IPS DF 6.9 (cell line): ENCODE measurements at places on chromosomes 5 and 9.

DNA sequence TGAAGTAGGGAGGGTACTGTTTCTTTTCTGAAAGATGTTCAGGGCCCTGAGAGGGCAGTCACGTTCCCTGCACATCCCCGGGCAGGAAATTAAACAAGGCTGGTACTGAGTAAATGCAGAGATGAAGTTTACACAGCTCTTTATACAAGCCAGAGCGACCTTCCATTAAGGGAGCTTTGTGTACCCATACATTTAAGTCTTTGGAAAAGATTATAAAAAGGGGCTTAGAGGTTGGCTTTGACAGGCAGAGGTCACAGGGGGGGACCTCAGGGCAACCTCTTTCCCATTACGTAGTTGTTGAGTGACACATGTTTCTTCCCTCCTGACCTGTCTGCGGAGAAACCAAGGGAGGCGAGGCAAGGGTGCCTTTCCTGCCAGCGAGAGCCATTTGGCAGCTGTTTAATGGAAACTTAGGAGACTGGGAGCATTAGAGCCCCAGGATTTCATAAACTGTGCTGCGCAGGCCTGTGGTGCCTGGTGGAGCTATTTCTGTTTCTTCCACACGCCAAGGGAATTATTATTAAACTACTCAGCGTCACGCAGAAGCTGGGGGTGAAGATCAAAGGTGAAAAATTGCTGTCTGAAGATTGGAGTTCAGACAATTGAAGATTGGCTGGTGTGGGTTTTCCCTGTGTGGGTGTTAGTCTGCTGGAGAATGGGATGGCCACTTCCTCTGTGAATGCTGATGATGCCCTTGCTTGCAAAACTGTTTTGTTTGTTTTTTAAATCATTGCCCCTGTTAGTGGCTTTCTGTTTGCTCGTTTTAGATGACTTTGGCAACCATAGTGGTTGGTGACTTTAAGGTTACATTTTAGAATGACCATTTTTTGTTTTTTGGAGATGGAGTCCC is 3.2 kb upstream of the SMIM32 start:
- no peak for DNase-seq

GRCh38 chr9:38423973-38424843 is at the start of gene IGFBPL1:
Gene IGFBPL1, minus strand, starts transcription at chr9:38424454. Its CDS starts 30 bp downstream, at chr9:38424424.
- DNase-seq, result no peak

GRCh38 chr9:105138306-105138801 is 106.1 kb upstream of the SLC44A1 start:
- DNase-seq, result peak; percentile 57

GRCh38 chr9:133572821-133573361 is 36.3 kb downstream of the FAM163B start:
- no peak for DNase-seq

- DNase-seq, result no peak
Observed at GRCh38 chr9:33315371-33315770, 25.1 kb downstream of the NFX1 start.

DNA sequence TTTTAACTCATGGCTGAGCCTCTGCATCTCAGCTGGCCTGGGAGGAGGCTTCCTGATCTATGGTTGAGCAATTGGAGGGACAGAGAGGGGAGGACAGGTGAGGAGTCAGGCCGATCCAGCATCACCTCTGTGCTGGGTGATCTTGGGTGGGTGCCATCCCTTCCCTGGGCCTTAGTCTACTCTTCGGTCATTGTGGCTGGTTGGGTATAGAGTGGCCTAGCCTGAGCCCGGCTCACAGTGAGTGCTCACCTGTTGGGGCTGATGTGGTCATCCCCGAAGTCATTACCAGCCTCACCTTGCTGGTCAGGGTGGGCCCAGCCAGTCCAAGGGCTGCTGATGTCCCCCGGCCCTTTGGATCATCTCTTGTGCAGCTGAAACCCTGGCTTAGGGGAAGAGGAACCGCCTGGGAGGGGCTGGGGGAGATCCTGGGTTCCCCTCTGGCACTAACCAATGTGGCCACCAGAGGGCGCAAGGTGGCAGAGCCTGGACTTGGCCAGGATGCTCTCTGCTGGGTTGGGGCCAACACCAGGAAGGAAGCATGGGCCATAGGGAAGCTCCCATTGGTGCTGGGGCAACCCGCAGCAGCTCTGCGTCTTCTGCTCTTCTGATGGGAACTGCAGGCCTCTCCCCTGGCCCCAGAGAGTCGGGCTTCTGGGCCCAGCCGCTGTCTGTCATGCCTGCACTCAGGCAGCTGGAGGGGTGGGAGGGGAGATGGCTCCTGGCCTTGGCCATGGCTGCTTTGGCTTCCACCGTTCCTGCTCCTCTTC is 17.3 kb upstream of the ODF2 start:
- DNase-seq, result peak; percentile 83

- no peak for DNase-seq
Observed at GRCh38 chr9:113957821-113958341, 81.8 kb downstream of the ZNF618 start.

DNA sequence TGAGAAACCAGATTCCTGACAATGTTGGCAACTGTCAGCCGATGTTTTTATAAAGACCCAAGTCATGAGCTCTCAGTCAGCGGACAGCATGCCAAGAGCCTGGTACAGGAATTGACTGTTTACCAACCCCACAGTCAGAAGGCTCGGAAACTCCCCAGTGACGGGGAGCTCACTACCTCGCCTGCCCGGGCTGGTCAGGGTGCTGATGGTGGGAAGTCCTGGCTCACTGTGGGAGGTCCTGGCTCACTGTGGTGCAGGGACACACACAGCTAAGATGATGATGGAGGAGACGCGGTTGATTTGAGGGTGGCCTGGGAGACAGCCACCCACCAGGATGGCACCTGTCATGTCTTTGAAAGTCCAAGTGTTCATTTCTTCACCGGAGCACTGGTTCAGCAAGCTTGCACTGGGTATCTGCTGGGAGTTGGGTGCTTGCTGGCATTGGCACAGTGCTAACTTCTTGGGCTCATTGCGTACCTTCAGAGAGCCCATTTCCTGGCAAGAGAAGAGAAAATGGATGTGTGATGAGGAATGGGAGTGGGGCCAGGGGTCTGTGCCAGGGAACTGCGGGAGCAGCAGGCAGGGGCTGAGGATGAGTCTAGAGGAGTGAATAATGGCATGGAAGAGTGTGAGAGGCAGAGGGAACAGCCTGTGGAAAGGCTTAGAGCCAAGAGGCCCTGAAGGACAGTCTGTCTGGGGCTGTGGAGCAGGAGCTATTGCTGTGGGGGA is 15.3 kb downstream of the ASS1 start:
- DNase-seq, result no peak

DNA sequence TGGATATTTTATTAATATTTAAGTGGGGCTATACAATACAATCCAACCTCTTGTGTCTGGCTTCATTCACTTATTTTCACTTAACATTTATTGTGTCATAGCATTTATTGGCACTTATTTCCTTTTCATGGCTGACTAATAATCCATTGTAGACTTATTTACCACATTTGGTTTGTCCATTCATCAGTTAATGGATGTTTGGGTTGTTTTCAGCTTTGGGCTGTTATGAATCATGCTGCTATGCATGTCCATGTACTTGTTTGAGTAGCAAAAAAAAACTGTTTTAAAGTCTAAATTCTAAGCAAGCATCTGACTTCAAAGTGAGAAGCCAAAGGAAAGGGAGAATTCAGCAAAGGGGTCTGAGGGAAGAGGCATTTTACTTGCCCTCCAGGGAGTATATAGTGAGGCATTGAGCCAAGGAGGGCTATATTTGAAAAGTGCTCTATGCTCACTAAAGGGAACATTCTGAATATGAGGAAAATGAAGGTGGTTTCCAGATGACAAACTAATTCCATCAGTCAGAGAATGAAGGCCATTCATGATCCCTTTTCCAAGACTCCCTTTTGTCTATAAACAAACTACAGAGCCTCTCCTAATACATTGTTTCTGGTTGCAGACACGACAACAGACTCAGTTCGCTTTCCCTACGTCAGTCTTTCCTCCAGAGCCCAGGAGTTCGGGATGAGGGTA is 532.8 kb upstream of the KLF4 start:
- DNase-seq, result no peak

DNA sequence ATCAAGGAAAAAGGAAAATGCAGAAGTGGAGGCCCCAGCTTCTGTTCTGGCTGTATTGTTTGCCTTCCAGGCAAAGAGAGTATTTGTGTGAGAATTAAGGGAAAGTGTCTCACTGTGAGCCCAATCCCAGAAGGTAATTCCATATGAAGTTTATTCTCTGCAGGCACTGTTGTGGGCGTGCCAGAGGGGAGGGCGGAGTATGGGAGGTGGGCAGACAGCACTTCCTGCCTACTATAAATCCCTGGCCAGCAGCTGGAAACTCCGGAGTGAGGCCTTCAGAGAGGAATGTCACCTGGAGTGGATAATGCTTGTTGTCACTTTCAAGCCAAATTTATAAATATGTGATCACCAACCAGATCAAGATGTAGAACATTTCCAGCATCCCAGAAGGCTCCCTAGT is 209.5 kb downstream of the ARHGAP26 start:
- no peak for DNase-seq

GRCh38 chr9:114484854-114485443 is 20.3 kb downstream of the WHRN start:
- DNase-seq, result no peak

- DNase-seq, result no peak
Observed at GRCh38 chr5:74519161-74519571, 121.4 kb downstream of the ENC1 start.

DNA sequence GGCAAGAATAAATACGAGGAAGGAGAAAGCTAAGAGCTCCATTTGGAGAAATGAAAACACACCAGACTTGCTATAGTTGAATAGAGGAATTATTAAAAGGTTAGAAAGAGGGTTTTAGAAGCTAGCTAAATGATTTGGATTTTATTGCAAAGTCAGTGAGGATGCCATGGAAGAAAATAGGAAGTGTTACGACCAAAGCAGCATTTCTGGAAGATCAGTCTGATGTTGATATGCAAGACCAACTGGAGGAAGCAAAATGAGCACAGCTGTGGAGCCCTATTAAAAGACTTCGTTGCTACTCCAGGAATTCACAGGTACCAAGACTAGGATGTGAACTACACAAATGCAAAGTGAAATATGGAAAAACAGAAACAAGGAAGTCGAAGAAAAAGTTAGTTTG is 2.1 kb downstream of the DHX29 start:
- DNase-seq, result no peak

DNA sequence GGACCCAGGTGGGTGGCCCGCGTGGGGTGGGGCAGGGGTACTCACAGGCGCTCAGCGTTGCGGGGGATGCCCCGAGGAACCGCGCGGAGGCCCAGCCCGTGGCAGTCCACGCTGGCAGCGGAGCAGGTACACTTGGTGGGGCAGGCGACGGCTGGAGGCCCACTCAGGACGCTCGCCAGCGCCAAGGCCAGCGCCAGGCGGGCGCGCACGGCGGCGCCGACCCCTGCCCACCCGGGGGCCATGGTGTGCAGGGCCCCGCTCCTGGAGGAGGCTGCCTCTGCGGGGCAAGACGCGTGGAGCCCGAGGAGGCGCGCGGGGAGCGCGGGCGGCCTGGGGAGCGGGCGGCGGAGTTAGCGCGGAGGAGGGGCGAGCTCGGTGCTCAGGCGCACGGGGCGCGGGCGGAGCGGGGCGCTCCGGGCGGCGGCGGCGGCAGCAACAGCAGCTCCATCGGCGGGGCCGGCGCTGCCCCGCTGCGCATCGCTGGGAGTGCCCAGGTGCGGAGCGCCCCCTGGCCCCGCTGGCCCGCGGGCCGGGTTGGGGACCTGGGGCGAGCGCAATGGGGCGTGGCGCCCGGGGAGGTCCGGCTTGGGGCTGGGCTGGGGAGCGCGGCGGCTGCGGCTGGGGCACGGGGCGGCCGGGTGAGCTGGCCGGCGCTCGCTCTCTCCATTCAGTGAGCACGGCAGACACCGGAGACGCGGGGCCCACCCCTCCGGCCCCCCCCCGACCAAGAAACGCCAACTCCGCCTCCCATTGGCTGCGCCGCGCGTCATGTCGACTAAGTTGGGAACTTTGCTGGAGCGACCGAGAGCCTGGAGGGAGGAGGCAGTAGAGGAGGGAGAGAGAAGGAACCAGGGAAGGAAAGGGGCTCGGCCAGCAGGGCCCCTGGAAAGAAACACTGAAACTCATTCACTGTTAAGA is at the start of gene SLIT3:
SLIT3 (minus strand) TSS at position 672 of the 918 bp plus-strand sequence; CDS start at position 242, 430 bp downstream.
- DNase-seq, result peak; percentile 57

GRCh38 chr5:147208134-147208533 is 26.7 kb upstream of the STK32A start:
- DNase-seq, result no peak

DNA sequence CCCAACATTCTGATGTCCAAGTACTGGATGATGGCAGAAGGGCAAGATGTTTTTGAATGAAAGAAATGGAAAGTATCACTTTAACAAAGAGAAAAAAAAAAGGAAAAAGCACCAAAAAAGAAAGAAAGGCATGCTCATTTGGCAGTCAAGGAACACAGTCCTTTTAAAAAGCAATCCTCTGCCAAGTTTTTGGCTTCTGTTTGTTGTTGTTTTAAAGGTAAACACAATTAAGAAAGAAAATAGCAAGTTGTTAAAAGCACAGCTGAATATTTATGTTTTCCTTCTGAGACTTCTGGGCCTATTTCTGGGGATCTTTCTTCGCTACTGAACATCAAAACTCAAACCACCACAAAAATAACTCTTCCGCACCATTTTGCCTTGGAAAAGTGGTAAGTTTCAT is 162.1 kb downstream of the TRPM3 start:
- DNase-seq, result no peak

DNA sequence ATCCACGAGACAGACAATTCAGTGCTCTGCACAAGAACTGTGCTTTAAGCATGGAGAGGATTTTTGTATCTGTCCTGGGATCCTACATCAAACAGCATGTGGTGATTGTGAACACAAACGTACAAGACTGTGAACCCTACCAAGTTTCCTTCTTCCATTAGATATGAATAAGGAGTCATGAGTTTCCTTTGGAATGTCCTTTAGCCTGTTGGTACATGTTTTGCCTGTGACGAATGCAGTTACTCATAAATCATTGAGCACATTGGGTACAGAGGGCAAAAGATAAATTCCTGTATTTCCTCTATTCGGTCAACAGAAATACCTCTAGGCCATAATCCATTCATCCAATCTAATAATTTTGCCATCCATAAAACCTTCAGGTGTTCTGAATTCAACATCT is 61.5 kb downstream of the FXN start:
- DNase-seq, result no peak

DNA sequence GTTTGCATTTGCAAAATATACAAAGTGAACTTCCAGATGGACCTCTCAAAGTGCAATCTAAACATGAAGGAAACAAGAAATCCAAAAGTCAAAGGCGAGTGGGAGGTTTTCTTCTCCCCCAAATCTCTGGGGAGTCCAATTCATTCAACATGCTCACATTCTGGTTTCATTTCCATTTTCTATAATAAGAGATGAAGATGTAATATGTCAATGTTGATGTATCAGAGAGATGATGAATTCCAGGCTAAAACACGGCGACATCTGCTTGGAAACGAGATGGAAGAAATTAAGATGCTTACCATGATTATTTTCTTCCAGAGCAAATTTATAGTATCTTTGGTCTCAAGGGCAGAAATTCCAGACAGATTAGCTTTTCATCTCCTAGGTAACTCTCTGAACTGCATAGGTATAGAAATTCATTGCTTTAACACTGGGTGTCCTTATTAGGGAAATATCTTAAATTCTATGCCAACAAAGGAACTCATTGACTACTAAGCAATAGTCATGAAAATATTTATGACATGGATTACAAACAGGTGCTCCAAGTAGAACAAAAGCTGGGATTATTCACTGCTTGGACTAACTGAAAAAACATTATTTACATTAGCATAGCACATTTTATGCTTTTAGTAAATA is 287.9 kb downstream of the SEC61B start:
- DNase-seq, result no peak

- no peak for DNase-seq
Observed at GRCh38 chr9:73583576-73583975, 431.9 kb downstream of the ANXA1 start.

GRCh38 chr9:99057665-99058625 is 47.0 kb upstream of the TGFBR1 start:
- DNase-seq, result no peak

- no peak for DNase-seq
Observed at GRCh38 chr9:36868586-36869282, 165.3 kb downstream of the PAX5 start.
